ENCODE measurements at places on chromosomes 3 and 15.

DNA sequence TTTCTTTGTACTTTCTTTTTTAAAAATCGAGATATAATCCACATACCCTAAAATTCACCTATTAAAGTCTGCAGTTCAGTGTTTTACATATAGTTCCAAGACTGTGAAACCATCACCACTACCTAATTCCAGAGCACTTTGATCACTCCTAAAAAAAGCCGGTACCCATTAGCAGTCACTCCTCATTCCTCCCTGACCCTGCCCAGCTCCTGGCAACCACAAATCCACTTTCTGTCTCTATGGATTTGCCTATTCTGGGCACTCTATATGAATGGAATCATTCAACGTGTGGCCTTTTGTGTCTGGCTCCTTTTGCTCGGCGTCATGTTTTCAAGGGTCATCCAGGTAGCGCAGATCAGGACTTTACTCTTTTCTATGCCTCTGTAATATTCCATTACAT lies 17.3 kb downstream of the TRPM1 start:
- DNase-seq, result no peak

DNA sequence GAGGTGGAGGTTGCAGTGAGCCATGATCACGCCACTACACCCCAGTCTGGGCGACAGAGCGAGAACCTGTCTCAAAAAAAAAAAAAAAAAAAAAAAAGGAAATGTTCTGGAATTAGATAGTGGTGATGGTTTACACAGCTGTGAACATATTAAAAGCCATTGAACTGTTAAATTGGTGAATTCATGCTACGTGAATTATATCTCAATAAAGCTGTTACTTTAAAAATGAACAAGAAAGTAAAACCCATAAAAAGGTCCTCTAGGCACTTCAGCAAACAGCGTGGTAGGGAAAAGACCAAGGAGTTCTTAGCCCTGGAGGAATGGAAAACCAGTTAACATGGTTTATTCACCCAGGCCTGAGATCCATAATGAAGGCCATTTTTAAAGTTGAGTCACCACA lies 180.1 kb downstream of the ATG7 start:
- DNase-seq, result no peak

DNA sequence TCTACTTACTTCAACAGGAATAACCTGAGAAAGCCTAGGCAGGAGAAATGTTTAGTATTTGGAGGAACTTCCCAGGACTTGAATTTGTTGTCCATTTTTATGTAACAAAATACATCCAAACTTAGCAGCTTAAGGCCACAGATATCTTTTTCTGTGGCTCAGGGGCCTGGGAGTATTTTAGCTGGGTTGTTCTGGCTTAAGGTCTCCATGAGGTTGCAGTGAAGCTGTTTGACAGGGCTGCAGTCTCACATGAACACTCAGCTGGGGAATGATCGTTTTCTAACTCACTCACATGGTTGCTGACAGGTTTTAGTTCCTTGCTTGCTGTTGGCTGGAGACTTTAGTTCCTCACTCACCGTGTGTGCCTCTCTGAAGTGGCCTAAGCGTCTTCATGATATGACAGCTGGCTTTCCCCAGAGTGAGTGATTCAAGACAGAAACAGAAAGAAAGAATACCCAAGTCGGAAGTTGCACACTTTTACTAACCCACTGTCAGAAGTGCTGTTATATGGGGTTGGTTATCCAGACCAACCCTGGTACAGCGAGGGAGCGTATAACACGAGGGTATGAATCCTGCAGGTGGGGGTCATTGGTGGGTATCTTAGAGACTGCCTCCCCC lies 229.7 kb upstream of the TBL1XR1 start:
- DNase-seq, result no peak

DNA sequence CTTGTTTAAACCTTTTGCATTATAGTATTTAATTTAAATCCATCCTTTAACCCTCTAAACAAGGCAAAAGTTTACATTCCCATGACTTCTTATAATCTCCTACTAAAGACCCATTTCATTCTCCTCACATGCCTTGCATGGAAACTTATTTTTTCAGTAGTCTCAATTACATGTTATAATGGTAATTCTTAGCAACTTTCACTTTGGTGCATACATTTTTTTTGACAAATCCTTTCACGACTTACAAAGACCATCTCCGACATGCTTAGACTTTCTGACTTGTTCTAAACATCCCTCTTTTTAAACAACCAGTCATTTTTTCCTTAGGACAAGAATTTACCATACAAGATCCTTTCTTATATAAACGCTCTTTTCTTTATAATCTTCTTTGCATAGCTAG lies 615.4 kb upstream of the GBE1 start:
- no peak for DNase-seq

DNA sequence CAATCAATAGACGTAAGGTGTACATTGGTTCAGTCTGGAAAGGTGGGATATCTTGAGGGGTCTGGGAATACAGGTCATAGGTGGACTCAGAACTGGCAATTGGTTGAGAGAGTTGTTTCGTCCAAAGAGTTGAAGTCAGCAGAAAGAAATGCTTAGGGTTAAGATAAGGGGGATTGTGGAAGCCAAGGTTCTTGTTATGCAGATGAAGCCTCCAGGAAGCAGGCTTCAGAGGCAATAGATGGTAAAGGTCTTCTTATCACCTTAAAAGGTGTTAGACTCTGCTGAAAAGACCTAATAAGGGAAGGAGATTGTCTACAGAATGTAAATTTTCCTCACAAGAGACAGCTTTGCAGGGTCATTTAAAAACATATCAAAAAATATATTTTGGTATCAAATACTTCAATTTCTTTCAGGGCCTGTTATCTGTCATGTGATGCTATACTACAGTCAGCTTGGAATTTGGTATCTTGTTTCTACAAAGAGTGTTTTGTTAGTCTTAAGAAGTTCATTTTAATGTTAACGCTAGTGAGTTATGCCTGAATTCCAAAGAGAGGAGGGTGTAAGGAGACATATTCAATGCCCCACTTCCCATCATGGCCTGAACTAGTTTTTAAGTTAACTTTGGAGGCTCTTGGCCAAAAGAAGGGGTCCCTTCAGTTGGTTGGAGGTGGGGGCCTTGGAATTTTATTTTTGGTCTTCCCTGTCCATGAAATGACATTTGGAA lies 378.2 kb upstream of the ROBO2 start:
- no peak for DNase-seq

DNA sequence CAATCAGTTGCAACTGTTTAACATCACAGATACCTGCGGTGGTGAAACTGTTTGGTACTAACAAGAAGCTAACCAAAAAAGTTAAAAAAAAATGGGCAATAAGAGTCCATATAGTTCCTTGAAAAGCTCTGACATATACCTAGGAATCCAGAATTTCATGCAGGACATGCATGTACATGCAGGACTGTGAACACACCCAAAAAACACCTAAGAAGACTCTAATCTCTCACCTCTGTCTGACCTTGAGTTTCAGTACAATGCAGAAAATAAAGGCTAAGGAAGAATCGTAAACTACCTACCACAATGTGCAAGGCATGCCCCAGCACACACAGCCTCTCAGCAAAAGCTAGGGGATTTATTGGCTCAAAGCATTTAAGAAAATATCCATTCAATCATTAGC lies 110.7 kb upstream of the GOLGA8J start:
- DNase-seq, result no peak

DNA sequence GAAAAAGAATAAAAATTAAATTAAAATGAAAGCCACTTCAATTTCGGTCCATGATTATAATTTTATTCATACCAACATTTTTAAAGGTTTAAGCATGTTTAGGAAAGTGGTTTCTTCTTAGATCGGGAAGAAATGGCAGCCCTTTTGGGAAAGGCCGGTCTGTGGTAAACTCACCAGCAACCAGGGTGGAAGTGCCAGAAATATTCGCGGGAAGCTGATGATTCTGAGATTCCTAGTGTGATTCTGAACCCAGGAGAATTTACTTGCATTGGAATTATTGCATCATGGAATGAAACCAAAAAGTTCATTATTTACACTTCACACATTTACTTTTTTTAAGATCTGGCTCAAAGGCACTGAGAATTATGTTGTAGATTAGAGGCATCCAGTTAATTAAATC lies 97.2 kb upstream of the CCNL1 start:
- DNase-seq, result no peak

DNA sequence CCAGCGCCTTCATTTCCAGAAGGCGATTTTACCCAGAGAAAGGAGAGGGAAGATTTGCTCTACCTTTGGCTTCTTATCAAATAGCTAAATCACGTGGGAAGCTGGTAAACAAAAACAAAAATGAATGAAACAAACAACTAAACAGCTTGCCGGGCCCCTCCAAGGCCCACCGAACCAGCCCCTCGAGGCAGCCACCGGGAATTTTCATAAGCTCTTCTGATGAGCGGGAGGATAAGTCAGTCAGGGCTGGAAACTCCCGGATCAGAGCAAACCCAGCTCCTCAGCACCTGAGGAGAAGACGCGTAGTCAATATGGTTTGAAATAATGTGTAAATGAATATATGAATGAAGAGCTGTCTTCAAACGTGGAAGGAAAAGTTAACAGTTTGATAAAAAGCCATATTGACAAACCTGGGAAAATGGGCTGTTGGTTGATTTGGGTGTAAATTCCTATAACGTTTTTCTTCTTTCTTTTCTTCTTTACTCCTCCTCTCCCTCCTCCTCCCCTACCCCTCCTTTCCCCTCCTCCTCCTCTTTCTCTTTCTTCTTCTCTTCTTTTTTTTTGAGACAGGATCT lies 10.7 kb downstream of the RPLP1 start:
- no peak for DNase-seq

DNA sequence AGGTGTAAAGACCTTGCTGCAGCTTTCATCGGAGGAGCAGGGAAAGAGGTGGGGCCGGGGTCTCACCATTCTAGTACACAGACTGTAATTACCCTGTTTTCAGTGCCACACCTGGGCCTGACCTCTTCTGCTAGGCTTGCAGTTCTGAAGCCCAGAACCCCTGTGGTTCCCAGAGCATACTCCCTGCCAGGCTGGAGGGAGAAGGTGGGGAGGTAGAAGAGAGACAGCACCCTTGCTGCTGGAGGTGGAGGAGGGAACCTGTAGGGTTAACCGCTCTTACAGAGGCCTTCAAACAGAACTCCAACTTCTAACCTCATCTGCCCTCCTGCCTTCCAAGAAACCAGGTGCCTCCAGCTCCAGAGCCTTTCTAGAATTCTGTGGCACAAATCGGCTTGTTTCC lies 27.0 kb downstream of the PCOLCE2 start:
- DNase-seq, result no peak

- DNase-seq, result no peak
Observed at GRCh38 chr3:25679166-25679565, 14.5 kb upstream of the TOP2B start.

DNA sequence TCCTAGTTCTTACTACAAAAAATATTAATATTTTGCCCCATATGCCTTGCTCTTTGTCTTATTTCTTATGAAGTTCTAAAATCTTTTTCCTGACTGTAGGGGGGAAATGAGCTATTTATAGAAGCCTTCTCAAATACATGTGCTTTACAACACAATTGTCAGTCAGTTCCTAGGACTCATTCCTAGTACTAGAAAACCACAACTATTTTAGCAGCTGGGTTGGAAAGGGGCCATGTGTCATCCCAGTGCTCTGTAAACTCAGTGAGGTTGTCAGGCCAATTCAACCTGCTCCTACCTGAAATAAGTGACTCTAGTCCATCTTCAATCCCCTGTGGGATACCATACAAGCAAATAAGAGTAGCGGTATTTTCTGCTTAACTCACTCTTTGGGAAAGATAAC lies 153.8 kb downstream of the ULK4 start:
- DNase-seq, result no peak

DNA sequence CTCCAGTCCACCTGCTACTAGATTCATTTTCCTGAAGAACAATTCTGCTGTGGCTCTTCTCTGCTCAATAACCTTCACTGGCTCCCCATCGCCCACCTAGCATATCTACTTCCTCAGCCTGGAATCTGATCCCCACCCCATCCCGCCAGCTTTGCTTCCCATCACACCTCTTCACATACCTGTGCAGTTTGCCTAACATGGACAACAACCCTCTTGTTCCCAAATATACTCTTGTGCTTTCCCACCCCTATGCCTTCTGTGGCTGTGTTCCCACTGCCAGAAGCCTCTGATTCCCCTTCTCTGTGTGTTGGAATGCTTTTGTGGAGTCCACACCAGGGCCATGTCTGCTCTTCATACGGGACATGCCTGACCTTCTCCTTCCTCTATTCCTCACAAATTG lies 29.5 kb downstream of the CMTM7 start:
- DNase-seq, result no peak

DNA sequence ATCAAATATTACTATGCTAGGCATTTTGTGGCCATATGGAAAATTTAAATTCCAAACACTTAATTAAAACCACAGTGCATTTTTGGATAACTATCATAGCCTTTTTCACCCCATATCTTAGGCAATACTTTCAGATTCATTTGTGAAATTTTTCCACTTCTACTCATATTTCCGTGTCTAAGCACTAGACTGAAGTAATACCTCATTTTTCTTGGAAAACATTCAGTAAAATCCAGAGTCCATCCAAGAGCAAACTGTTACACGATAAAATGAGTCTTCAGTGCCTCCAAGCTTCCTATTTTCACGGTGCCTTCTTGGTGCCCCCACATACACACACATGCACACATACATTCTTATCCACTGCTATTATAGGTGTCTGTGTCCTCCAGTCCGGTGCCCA lies 845.9 kb downstream of the TBL1XR1 start:
- no peak for DNase-seq

DNA sequence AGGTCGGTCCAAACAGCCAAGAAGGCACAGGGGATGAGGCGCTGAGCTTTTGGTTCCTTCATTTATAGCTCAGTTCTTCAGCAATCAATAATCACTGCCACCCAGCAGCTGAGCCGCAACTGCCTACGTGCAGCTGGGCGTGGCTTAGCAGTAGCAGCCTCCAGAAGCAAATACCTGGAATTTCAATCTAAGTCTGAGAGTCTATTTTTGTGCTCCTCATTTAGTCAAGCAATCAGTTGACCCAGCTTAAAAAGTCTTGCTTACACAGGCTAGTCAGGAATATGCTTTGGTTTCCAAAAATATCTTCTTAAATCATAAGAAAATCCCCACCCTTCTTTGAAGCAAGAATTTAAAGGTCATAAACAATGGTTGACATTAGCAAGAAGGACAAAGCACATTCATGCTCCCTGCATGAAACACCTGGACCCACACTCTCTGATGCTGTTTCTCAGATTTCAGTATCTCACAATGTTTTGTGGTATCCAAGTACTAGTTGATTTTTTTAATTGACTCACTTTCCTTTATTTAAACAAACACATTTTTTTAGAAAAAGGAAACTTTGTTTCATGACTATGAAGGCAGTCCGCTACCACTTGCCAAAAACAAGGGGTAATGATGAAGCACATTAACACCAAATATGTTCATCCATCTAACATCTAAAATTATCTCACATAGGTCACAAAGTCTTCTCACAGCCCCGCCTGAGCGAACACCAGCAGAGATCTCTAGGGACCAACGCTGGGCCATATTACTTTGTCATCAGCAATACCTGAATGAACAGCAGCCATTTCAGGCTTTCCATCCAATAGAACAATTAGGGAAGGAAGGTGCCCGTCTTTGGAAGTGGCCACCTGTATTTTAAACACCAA lies 106.1 kb downstream of the OXNAD1 start:
- no peak for DNase-seq

- no peak for DNase-seq
Observed at GRCh38 chr3:134619301-134619615, 31.6 kb downstream of the KY start.

GRCh38 chr15:29342201-29342600 lies 72.6 kb upstream of the NSMCE3 start:
- no peak for DNase-seq

- DNase-seq, result no peak
Observed at GRCh38 chr3:25872200-25872877, 82.4 kb downstream of the OXSM start.
